ENCODE measurements at places on chromosomes 16 and 17.

DNA sequence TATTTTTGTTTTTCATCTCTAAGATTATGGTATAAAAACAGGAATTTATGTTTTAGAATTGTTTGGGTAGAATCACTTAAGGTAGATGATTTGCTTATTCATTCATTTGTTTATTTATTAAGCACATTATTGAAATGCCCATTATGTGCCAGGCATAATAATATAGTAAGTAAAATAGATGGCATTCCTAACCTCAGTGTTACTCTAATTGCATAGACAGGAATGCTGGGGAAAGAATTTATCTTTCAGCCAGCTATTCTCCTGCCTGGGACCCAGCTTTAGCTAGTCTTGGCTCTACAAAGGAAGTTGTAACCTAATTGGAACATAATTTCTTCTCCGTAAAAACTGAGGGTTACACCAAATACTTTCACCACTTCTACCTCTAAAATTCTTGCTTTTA, 44.6 kb downstream of the NFAT5 start:
- no peak for DNase-seq

DNA sequence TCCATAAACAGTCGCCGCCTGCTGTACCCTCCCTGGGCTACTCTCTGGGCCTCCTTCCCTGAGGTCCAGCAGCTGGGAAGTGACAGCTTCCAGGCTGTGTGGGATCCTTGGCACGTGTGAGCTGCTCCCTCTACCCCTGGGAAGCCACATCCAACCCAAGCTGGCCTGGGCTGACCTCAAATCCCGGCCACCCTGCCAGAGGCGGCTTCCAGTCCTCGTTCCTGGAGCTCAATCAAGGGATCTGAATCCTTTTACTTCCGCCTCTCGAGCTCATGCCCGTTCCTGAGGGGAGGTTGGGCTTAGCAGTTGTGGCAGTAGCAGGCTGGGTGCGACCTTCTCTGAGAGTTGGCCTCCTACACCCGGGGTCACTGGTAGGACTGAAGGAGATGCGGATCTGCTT, 82.5 kb downstream of the NETO2 start:
- no peak for DNase-seq

GRCh38 chr17:54536306-54536705, 364.3 kb upstream of the TOM1L1 start:
- DNase-seq, result no peak

- DNase-seq, result no peak
These were observed 20.2 kb downstream of the FOXF1 start for GRCh38 chr16:86530251-86531190.

GRCh38 chr17:76968707-76969597, 100.7 kb downstream of the MGAT5B start:
- DNase-seq, result peak; percentile 49

DNA sequence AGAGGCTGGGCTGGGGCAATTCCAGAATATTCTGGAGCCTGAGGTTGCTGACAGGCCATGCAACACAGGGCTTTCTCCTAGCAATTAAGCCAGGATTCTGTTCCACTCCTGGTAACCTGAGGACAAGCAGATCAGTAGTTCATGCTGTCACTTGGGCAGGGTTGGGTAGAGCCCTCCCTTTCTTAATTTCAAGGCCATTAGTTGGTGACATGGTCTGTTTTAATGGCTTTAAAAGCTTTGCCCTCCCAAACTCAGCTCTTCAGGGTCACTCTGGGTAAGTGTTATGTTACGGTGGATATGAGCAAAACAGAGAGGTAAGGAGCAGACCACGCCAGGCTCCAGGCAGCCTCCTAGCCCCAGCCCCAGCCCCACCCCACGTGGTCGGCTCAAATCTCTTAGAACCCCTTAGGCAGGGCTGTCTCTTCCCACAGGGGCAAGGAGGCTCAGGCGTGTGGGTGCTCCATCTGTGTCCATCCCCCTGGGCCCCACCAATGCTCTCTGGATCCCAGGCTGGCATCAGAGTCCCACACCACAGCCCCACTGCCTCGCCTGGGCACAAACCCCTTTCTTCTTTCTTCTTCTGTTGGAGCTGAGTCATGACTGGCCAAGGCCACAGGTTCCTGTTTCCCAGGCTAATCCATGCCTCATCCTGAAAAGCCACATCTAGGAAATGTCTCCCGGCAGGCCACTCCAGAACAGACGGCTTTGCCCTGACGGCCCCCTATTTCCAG, 27.5 kb downstream of the CEP295NL start:
- no peak for DNase-seq

- peak; percentile 36 for DNase-seq
These were observed 155.6 kb upstream of the PLCG2 start for GRCh38 chr16:81623365-81624102.

DNA sequence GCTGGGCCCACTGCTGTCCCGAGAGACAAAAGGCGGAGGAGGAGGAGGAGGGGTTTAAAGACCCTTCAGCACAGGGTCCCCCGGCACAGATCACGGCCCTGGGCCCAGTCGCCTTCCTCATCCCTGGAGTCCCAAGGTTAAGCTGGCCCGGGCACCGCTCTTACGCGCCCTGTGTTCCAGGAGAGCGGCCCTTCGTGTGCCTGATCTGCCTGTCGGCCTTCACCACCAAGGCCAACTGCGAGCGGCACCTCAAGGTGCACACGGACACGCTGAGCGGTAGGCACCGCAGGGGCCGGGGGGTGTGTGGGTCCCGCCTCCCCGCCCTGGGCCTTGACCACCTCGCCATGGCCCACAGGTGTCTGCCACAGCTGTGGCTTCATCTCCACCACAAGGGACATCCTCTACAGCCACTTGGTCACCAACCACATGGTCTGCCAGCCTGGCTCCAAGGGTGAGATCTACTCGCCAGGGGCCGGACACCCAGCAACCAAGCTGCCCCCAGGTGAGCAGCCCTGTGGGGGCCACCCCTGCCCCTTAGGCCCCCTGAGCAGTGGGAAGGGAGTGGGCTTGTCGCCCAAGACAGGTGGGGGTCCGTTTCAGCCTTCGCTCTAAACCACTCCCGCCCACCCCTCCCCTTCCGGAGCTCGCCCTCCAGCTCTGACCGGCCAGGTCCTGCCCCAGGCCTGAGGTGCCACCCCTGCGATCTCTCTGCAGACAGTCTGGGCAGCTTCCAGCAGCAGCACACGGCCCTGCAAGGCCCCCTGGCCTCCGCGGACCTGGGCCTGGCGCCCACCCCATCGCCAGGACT, 37.6 kb upstream of the ZC3H18 start:
- no peak for DNase-seq

- DNase-seq, result no peak
These were observed 16.3 kb upstream of the AURKB start for GRCh38 chr17:8226536-8227237.

Data from Jurkat, Clone E6-1 (cell line).